ENCODE measurements at places on chromosomes 6 and 20.

- no peak for DNase-seq
Measured at GRCh38 chr20:60050193-60050947, 92.1 kb downstream of the CDH26 start.

DNA sequence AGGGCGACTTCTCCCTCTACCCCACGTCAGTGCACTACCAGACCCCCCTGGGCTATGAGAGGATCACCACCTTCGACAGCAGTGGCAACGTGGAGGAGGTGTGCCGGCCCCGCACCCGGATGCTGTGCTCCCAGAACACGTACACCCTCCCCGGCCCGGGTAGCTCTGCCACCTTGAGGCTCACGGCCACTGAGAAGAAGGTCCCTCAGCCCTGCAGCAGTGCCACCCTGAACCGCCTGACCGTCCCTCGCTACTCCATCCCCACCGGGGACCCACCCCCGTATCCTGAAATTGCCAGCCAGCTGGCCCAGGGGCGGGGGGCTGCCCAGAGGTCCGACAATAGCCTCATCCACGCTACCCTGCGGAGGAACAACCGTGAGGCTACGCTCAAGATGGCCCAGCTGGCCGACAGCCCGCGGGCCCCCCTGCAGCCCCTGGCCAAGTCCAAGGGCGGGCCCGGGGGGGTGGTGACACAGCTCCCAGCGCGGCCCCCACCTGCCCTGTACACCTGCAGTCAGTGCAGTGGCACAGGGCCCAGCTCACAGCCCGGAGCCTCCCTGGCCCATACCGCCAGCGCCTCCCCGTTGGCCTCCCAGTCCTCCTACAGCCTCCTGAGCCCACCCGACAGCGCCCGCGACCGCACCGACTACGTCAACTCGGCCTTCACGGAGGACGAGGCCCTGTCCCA is 57.5 kb upstream of the TMEM181 start:
- no peak for DNase-seq

- no peak for DNase-seq
Measured at GRCh38 chr6:160996131-160996601, 4.6 kb downstream of the MAP3K4 start.

DNA sequence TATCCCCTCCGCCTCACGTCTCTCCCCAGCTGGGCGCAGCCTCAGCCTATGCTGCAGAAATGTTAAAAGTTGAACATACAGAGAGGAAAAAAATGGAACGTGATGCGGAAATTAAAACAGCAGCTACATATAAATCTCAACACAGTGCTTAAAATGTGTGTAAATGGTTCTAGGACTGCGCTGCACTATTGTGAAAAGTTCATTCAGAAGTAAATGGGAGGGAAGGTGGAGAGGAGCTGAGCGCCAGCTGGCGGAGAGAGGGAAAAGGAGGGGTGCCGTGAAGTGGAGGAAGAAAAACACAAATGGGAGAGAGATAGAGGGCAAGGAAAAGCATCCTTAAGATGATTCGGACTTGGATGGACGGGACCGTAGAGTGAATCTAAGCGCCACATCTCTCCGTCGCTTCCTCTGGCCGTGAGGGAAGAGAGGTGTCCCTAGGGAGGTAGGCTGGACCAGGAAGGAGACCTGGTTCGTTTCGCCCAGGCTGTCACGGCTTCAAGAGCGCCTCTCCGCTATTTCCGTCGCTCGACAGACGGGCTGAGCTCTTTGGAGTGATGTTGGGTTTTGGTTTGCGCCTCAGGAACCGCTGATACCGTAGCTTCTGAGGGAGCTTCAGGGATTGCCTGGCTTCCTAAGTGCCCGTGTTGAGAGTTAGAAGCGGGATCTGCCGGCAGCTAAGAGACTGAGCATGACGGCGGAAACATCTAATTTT is 113.7 kb downstream of the TRIM27 start:
- DNase-seq: no peak

- no peak for DNase-seq
Measured at GRCh38 chr20:426566-426965, 18.5 kb downstream of the RBCK1 start.

DNA sequence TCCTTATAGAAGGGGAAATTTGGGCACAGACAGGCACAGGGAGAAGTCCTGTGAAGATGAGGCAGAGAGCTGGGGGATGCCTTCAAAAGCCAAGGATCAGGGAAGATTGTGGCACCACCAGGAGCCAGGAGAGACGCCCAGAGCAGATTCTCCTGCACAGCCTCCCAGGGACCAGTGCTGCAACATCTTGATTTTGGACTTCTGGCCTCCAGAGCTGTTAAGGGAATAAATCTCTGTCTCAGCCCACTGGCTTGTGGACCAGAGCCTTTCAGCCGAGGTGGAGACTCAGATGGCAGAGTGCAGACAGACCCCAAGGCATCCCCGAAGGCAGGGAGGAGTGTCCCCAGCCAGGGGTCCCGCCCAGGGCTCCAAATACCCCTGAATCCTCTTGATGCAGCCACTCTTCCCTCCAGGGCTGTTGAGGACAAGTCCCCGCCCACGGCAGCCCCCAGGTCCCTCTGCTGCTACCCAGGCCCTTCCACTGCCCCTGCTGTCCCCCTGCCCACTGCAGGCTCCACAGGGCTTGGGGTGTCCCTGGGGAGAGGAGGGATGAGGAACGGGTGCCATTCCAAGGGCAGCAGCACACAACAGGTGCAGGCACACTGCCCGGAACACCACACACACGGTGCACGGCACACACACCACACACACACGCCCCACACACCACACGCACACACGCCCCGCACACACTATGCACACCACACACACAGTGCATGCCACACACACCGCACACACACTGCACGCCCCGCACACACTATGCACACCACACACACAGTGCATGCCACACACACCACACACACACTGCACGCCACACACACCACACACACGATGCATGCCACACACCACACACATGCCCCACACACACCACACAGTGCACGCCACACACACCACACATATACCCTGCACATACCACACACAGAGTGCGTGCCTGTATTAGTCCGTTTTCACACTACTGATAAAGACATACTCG is 311.4 kb downstream of the TAF4 start:
- DNase-seq: no peak

GRCh38 chr6:47106721-47107197 is 64.6 kb upstream of the ADGRF1 start:
- no peak for DNase-seq

DNA sequence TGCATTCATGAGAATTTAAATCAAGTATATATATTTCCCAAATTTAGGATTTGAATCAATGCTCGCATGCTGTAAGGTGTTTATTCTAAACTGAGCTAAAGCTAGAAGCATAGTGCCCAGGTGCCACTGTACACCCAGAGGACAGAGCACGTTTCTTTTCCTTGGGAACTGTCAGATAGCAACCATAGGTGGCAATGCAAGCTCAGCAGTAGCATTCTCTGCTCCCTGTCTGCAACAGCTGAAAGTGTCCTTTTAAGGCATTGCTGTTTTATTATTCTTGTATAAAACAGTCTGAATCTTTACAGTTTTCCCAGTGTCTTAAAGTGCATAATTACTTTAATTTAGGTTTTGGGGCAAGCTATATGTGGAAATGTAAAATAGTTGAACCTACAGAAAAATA is 443.4 kb upstream of the MMS22L start:
- no peak for DNase-seq

DNA sequence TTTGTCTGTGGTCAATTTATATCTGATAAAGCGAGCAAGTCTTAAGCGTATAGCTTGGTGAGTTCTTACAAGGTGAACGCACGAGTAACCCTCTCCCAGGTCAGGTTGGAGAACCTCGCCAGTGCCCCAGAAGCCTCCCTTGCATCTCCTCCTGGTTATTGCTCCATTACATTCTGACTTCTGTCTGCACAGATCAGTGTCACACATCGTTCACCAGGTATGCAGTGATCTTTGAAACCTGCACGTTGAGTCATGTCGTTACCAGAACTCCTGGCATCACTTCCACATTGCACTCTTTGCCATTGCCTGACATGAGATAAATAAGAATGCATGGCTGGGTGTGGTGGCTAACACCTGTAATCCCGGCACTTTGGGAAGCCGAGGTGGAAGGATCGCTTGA is 44.2 kb downstream of the AKAP12 start:
- DNase-seq: no peak

GRCh38 chr6:85506441-85507093 is 56.7 kb downstream of the NT5E start:
- DNase-seq: no peak

DNA sequence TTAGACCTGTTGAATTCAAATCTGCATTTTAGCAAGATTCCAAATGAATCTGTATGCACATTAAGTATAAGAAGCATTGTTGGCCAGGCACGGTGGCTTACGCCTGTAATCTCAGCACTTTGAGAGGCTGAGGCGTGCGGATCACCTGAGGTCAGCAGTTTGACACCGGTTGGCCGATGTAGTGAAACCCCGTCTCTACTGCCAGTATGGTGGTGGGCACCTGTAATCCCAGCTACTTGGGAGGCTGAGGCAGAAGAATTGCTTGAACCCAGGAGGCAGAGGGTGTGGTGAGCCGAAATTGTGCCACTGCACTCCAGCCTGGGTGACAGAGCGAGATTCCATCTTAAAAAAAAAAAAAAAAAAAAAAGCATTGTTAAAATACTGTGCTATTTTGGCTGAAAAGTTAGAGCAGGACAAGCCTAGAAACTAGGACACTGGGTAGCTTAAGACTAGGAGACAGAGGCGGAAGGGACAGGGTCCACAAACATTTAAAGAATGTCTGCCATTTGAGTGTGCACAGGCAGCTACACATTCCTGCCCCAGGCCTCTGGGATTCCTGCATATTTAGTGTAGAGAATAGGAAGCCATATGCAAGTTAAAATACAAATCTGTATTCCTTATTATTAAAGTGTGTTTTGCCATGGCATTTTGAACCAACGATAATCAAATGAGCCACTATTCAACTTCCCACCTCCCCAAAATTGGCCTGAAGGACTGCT is 45.1 kb upstream of the EEF1A1 start:
- no peak for DNase-seq

DNA sequence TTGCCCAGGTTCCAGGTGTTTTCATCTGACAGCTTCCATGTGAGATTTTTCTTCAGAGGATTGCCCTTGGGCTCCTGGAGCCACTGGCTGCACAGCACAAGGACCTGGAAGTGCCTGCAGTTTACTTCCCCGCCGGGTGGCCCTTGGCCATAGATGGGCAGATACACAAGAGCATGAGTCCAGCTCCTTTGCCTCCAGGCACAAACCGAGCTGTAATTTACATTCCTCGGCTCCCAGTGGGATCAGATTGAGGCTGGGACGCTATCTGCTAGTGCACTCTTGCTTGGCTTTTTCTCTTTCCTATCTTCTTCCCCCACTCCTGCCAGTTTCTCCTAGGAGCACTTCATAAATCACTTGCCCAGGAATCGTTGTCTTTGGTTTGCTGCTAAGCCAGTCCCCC is 85.4 kb upstream of the RALY start:
- no peak for DNase-seq

DNA sequence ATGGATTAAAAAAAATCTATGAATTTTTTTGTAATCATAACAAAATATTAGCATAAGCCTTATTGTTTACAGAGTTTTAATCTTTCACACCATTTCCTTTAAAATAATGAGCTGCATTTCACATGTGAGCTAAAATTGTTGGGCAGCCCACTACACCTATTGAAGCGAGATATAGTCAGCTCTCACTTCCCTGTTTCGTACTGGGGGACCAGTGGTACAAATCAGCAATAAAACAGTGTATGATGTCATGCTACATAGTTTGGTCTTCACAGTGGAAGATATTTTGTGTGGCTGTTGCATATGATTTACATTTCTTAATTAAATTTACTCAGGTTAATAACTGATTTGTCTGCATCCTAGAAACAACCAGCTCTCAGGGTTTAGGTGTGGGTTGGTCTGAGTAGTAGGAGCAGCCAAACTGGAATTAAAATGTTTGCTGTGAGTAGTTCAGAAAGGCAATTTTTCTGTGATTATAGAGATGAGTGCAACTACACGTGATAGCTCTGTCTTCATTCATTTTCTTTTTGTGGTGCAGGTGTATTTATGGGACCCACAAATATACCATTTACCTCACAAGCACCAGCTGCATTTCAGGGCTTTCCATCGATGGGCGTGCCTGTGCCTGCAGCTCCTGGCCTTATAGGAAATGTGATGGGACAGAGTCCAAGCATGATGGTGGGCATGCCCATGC is 99.3 kb downstream of the B3GAT2 start:
- DNase-seq: no peak

GRCh38 chr6:3196770-3197169 is 30.7 kb downstream of the TUBB2B start:
- DNase-seq: no peak

DNA sequence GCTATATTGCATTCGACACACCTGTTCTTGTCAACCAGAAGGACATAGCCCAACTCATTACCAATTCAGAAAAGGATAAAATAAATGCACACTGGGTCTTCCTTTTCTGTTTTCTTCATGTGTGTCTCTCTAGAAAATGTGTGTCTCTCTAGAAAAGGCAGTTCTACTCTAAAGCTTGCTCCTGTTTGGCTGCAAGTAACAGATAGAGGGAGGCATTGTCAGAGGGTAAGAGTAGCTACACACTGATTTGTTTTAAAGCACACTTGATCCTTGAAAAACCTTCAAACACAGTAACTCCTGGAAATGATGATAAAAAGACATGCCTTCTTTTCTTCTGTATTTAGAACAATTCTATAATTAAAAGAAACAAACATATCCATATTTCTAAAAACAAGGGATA is 21.3 kb downstream of the GRM1 start:
- no peak for DNase-seq

- no peak for DNase-seq
Measured at GRCh38 chr6:71410681-71411080, 122.1 kb downstream of the OGFRL1 start.

All from fibroblast of skin of left quadriceps (primary cell).